ENCODE measurements at places on chromosomes 1 and 21.

DNA sequence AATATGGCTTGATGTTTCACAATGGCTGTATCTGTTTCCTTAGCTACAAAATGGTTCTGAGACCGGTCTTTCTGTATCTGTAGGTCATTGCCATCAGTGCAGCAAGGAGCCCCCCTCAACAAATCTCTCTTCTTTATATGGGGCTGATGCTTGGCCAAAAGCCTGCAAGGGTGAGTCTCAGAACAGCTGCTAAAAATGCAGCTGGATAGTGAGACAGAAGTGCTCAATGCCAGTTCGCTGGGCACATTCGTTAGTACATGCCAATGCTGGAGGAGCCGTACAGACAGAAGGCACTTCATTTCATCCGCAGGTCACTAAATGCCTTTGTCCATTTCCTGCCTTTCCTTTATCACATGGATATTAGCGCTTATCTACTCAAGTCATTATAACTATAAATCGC lies 67.3 kb downstream of the RUNX1 start:
- DNase-seq = no peak

DNA sequence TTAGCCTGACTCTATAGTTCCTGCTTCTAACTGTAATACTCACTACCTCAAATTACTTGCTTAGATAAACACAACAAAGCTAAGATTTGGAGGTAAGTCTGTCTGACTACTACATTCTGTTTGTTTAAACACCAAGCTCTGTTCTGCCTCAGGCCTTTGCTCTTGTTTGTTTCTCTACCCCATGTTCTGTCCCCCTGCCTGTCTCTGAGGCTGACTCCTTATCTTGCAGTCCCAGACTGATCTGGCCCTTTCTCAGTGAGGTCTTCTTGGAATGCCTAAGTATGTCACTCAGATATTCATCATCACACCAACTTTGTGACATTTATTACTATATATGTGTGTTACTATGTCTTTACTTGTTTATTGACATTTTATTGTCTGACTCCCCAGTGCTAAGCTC lies 425.5 kb downstream of the LMO4 start:
- DNase-seq = no peak

GRCh38 chr1:87329051-87329525 lies 408 bp downstream of the LMO4 start:
- peak; percentile 24 for DNase-seq

DNA sequence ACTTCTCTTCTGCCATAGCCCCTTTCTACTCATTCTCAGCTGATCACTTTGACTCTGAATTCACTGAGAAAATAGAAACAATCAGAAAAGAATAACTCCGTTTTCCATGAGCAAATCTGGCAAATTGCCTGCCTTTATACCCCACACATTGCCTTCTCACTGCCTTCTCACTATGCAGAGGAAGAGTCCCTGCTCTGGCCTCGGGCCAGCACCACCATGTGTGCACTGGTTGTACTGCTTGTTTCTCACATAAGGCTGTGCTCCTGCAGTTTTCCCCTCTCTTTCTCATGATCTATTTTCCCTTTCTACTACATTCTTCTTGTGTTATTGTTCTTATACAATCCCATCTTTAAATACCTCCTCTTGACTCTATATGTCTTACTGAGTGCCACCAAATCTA lies 2.3 kb upstream of the HMGCS2 start:
- no peak for DNase-seq

DNA sequence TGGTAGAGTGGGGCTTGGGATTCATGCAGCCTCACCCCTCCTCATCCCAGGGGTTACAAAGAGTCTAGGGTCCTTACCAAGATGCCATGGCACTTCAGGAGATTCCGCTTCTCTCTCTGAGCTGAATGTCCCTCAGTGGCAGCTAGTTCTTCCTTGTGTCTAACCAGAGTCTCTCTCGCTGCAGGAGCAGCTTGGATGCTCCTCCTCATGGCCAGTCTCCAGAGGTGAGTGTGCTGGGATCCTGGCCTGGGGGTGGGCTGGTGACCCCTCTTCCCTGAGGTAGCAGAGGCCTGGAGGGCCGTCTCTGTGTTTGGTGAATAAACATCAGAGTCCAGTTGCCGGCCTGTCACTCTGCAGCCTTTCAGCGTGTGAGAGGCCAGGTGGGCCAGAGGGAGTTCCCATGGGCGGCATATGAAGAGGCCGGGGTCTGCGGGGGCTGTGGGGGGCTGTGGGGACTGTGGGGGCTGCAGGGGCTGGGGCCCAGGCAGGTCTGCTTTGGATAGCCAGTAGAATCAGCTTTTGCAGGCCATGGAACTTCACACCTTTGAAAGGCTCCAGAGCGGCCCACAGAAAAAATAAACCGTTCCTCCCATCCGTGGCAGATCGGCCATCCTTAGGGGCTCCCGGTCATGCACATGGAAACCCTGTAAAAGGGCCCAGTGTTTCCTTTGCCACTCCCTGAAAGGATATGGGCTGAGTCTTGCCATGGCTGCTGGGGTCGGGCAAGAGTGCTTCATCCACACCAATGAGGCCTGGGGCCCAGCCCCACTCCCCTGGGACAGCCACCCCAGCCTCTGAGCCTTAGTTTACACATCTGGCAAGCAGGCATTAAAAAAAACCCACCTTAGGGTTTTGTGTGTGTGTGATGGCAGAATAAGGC lies 256.4 kb downstream of the FOXD2 start:
- DNase-seq = no peak

GRCh38 chr1:231421546-231421970 lies 529 bp downstream of the EGLN1 start:
- DNase-seq = no peak

GRCh38 chr1:55021942-55022546 lies 17.3 kb upstream of the PCSK9 start:
- DNase-seq = peak; percentile 46

DNA sequence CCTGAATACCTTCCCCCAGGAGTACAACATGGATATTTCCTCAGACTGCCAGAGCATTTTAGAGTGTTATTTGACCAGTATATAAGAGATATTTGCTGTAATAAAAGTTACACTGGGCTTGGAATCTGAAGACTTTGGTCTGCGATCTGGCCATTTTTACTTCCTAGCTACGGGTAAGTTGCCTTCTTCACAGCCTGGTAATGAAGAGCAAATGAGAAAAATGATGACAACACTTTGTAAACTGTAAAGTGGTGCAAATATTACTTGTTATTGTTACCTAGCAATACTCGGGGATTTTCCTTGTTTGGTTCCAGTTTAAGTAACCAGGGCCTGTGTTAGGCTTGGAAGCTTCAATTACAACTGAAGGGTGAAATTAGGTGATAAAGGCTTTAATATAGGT lies 180.8 kb upstream of the LMO4 start:
- DNase-seq = no peak

GRCh38 chr1:94239796-94240195 lies 2.4 kb upstream of the ARHGAP29 start:
- DNase-seq = no peak

DNA sequence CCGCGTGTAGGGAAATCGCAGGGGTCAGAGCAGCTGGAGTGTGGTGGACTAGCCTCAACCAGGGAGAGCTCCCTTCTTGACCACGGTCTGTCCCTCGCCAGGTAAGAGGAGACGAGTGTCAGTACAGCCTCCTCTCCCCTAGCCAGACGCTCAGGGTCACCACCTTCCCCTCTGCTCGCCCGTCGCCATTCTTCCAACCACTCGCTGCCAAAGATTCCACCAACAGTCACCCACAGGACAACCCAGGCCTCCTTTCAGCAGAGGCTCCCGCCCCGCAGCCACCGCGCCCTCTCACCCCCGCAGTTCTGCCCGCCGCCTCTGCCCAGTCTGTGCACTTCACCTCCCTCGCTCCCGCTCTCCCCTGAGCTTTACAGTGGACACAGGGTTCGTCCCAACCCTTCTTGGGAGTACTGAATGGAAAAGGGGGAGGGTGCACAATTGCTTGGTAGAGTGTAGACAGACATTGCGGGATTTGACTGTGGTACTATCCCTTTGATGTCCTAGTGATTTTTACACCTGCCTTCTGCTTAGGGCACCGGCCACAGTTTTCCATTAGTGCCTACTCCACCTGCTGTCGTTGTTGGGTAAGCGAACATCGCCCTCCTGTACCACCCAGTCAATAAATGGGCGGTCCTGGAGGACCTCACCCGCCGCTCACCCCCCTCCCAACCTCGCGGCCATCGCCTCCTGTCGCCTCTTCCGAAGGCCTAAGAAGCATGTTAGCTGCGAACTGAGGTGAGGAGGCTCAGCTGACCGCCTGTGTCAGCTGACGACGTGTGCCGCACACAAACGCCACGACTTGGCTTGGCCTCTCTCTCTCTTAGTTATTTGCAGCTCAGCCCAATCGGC lies 9.2 kb upstream of the NBPF11 start:
- no peak for DNase-seq

- DNase-seq = no peak
Measured at GRCh38 chr21:37631319-37632117, 264.9 kb downstream of the DYRK1A start.

DNA sequence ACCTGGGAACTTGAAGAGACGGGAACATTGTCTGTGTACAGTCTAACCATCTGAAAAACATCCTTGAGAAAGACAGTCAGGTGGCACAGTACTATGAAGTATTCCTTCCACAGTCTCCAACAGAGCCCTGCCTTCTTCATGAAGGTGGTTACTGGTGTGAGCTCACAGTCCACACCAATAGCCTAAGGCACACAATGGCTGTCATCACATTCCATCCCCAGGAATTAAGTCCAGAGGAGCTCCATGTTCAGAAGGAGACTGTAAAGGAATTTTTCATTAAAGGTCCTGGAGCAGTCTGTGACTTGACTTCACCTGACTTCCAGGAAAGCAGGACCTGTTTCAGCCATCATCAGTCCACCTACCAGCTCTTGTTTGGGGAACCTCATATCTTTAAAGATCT lies 180.2 kb downstream of the C1orf21 start:
- no peak for DNase-seq

GRCh38 chr1:29239142-29239541 lies 2.8 kb downstream of the PTPRU start:
- no peak for DNase-seq

- no peak for DNase-seq
Measured at GRCh38 chr21:33078907-33079582, 9.1 kb downstream of the OLIG1 start.

DNA sequence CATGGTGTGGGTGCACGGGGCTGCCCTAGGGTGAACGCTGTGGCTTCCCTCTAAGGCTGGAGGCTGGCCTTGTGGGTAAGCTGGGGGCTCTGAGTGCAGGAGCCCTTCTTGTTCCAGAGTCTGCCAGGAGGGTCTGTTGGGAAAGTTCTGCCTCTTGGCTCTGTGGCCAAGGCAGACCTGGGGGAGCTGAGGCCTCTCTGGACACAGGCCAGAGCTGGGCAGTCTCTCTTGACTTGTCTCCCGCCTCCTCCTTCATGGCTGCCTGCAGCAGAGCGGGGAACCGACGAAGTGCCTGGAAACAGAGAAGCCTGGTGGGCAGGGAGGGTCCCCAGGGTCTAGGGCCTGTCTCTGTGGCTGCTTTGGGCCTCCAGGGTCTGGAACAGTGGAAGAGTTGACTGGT lies 30.3 kb upstream of the PEX10 start:
- no peak for DNase-seq

GRCh38 chr1:28280977-28281381 lies 21.7 kb downstream of the SESN2 start:
- DNase-seq = no peak

DNA sequence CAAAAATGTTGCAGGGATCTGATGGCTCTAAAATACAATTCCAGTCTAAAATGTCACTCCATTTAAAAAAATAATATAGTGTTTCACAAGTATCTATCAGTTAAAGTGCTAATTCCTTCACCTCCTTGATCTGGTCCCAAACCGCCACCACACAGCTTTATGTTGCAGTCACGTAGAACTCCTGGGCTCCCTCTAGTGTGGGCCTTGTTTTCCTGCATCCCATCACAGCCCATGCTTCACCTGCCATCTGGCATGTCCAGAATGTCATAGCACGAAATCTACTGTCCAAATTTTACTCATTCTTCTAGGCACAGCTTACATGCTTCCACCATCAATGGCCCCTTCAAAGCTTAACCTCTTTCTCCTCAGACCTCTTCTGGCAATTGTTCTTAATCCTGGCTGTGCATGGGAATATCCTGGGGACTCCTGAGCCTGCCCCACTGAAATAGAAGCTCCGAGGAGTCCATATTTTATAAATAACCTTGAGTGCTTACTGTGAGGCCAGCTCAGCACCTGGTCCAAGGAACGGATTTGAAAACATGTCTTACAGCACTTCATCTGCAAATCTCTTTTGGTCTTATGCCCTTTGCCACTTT lies 15.5 kb downstream of the FYB2 start:
- no peak for DNase-seq

GRCh38 chr1:45448357-45448756 lies 42.6 kb downstream of the TESK2 start:
- no peak for DNase-seq

- no peak for DNase-seq
Measured at GRCh38 chr21:25453524-25453923, 153.8 kb downstream of the MRPL39 start.

- DNase-seq = no peak
Measured at GRCh38 chr1:102884238-102884637, 224.1 kb downstream of the COL11A1 start.

- DNase-seq = no peak
Measured at GRCh38 chr1:45685308-45686014, 872 bp downstream of the GPBP1L1 start.

DNA sequence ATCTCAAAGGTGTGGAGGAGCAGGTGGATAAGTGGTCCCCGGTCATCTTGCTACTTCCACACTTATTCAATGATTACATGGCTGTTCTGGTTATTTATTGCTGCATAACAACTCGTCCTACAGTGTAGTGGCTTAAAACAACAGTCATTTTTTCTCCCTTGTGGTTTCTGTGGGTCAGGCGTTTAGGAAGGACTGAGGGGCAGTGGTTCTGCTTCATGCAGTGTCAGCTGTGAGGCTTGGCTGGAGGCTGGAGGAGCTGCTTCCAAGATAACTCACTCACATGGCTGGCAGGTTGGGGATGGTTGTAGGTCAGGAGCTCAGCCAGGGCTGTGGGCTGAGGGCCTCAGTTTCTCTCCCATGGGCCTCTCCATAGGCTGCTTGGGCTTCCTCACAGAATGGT lies 5.9 kb upstream of the SLC6A17 start:
- DNase-seq = no peak

DNA sequence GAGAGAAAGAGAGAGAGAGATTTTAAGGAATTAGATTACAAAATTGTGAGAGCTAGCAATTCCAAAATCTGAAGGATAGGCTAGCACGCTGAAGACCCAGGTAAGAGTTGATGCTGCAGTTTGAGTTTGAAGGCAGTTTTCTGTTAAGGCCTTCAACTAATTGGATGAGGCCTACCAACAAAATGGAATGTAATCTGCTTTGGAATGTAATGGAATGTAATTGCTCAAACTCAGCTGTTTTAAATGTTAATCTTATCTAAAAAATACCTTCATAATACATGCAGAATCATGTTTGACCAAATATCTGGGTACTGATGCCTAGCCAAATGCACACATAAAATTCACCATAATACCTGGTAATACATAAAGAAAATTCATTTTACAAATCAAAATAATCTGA lies 976.1 kb downstream of the LTN1 start:
- DNase-seq = no peak

GRCh38 chr1:114505148-114505561 lies 5.8 kb downstream of the TRIM33 start:
- DNase-seq = no peak

- DNase-seq = no peak
Measured at GRCh38 chr1:151085953-151086559, 15.5 kb downstream of the GABPB2 start.

GRCh38 chr1:160177231-160177630 lies 13.1 kb upstream of the CASQ1 start:
- DNase-seq = no peak

- no peak for DNase-seq
Measured at GRCh38 chr1:55131218-55131617, 83.9 kb downstream of the USP24 start.

GRCh38 chr1:12654657-12655056 lies 10.8 kb downstream of the AADACL4 start:
- DNase-seq = no peak

- DNase-seq = no peak
Measured at GRCh38 chr1:114588196-114588689, 6.8 kb upstream of the BCAS2 start.

All from NCI-H187 (cell line).